ENCODE measurements at places on chromosomes 1 and 21.

GRCh38 chr1:197544553-197544952, 230.7 kb downstream of the DENND1B start:
- no peak for DNase-seq

GRCh38 chr1:6911974-6912373, 126.7 kb downstream of the CAMTA1 start:
- no peak for DNase-seq

GRCh38 chr1:228222548-228222947, 14.7 kb downstream of the OBSCN start:
- no peak for DNase-seq

- DNase-seq, result no peak
These were observed 350.5 kb upstream of the VAMP3 start for GRCh38 chr1:7420470-7421100.

DNA sequence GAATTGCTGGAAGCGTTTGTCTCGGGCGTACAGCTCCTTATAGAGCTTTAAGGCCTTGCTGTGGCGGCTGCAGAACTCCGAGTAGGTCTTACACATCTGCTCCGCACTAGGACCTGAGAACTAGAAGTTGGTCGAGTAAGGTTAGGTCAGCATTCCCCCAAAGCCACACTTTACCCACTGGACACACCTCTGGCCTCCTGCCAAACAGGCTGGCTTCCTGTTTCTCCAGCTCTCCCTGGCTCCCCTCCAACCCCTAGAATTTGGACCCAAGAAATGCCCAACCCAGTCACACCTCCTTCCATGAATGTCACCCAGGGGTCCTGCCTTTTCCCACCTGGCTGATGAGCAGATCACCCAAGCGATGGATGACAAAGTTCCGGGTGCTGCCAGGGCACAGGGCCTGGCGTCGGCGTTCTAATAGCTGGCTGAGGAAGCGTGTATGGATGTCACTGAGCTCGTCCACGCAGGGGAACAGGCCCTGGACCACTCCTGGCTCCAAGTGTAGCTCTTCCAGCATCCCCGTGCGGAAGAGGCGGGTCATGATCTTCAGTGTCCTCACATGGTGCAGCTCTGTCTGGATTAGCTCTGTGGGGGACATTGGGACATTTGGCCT, 15.6 kb downstream of the ARHGEF2 start:
- DNase-seq, result no peak

GRCh38 chr1:18237371-18237770, 129.8 kb downstream of the IGSF21 start:
- DNase-seq, result no peak

DNA sequence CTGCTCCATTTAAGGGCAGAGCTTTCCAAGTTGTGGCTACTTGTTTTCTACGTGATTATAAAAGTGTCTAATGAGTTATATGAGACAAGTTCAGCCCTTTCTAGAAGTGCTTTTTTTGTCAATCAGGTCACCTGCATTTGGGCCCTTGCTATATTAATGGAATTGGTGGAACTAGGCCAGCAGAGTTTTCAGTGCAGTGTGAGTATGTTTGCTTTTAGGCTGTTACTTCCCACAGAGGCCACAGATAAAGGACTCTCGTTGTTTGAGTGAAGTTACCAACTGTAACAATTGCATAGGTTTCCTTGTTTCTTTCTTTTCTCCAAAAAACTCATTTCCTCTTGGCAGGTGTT, 10.9 kb downstream of the SMAP2 start:
- no peak for DNase-seq

GRCh38 chr1:35506960-35507912, 50.0 kb downstream of the KIAA0319L start:
- DNase-seq, result no peak

DNA sequence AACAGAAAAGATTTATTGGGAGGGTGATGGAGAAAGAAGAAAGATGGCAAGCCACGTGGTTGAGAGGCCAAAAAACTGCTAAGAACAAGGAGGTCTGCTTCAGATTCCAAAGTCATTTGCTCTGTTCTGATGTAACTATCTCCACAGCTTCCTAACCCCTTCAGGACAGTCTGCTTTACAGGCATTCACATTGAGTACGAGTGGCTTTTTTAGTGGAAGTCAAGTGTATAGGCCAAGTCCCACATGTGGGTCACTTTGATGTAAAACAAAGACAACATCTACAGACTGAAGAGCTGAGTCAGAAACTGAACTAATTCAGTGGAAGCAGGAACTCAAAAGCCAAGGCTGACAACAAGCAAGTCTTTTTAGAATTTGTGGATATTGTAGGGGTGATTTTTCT, 128.7 kb upstream of the F3 start:
- DNase-seq, result no peak

GRCh38 chr1:180167721-180168467, 13.2 kb downstream of the QSOX1 start:
- no peak for DNase-seq

- no peak for DNase-seq
These were observed 3.5 kb downstream of the TNFRSF1B start for GRCh38 chr1:12170263-12170671.

GRCh38 chr1:187096689-187097088, 267.9 kb downstream of the PLA2G4A start:
- DNase-seq, result no peak

- no peak for DNase-seq
These were observed 47.3 kb upstream of the LYPLAL1 start for GRCh38 chr1:219126377-219126776.

- DNase-seq, result no peak
These were observed 1071.9 kb upstream of the TMPRSS15 start for GRCh38 chr21:19475525-19475924.

GRCh38 chr1:111191496-111191895, 8.9 kb downstream of the DENND2D start:
- DNase-seq, result no peak

DNA sequence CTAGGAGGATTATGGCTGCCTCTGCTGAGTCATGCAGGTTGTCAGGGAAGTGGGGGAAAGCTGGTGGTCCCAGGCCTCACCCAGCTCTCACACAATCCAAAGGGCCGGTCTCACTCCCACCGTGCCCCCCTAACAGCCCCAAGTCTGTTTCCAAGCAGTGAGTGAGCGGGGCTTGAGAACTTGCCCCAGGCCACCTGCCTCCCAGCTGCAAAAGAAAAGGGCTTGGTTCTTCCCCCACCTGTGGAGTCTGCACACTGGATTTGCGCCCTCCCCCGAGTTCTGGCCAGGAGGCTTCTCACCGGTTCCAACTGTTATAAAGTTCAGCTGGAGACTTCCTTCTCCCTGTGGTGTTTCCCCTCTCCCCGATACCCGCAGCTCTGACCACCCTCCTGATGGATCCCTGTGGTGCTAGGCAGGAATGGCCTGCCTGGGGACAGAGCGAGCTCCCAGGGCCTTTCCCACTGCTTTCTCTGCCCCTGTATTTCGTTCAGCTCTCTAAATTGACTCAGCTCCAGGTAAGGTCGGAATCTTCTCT, 222.3 kb downstream of the BARHL2 start:
- DNase-seq, result no peak

GRCh38 chr1:46798810-46799209, at the start of gene CYP4B1:
Gene CYP4B1, plus strand, starts transcription at chr1:46799046. Its CDS starts 36 bp downstream, at chr1:46799082.
- DNase-seq, result peak; percentile 72

- DNase-seq, result no peak
These were observed 12.9 kb downstream of the CSRP1 start for GRCh38 chr1:201493757-201494617.

- no peak for DNase-seq
These were observed 23.4 kb downstream of the PHC2 start for GRCh38 chr1:33407352-33408092.

DNA sequence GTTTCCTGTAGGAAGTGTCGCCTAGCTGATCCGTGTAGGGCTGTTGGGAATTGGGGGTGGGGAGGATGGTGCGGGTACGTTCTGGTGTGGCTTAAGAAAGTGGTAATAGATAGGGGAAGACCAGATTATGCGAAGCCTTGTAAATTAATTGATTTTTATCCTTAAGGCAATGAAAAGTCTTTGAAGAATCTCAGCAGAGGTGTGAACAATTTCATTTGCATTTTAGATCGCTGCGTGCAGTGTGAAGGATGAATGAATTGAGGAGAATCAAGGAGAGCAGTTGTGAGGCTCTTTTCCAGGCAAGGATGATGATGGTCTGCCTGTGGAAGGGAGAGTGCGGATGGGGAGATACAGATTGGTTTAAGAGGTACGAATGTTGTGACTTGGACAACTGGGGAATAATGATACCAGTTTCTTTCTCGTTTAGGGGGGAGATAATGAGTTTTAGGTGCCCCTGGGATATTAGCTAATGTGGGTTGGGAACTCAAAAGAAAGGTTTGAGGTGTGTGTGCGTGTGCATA, 813 bp upstream of the DEDD start:
- no peak for DNase-seq

DNA sequence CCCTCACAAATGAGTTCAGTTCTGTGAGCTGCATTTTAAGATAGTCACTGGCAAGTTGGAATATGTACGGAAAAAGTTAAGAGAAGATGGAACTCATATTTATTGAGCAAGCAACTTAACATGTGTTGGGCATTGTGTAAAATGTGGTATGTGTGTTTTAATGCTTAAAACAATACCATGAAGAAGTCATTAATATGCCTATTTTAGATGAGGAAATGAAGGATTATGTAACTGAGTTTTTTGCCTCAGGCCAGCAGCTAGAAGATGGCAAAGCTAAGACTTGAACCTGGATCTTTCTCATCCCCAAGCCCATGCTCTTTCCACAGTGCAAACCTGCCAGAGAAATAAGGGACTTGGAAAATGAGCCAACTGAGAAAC, 48.9 kb downstream of the SPATA46 start:
- DNase-seq, result no peak

DNA sequence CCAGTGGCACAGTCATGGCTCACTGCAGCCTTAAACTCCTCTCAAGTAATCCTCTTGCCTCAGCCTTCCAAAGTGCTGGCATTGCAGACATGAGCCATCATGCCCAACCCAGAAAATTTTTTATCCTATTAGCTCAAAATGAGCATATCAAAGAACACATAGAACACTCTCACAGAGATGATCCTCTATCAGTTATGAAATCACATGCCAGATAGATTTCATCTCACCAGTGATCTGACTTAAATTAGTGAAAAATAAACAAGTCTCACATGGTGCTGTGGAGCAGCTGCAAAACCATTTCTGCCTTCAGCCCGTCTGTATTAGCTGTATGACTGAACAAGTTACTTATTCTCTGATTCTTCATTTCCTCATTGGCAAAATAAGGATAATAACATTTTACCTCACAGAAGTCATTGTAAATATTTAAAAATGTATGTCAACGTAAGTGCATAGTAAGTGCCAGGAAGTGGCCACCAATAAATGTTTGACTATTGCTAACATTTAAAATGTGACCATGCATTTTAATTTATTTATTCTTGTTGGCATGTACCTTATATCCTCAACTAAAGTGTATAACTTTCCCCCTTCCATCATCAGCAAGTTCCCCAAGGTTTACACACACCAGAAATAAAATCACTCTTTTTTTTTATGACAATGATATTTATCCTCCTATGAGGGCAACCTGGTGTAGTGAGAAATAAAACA, 29.0 kb upstream of the SLC19A2 start:
- DNase-seq, result no peak

GRCh38 chr1:39672551-39672947, 642 bp upstream of the NT5C1A start:
- no peak for DNase-seq

- no peak for DNase-seq
These were observed 199.5 kb downstream of the SIPA1L2 start for GRCh38 chr1:232430467-232430866.

All from vagina (tissue), 2 donors.